Ammon's horn (tissue), 1 donor: ENCODE measurements at places on chromosomes 1 and 21.

DNA sequence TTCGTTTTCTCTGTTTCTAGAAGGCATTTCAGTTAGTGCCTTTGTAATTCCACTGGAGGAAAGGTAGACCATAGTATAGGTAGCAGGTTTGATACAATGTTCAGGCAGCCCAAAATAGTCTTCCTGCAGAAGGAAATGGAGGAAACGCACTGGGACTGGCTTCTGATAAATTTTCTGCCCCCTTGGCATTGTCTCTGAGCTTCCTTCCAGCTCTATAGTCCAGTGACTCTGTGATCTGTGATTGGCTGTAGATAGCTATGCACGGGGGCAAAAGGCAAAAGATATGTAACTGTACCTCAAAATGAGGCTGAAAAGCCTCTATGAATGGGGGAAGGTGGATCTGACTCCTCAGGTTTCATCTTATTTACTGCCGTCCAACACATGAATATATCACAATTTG lies 5.8 kb upstream of the MAGOH start:
- no peak for DNase-seq

GRCh38 chr21:44959376-44960091 lies 19.7 kb downstream of the SLX9 start:
- DNase-seq: no peak

GRCh38 chr1:973459-974292 lies 7.4 kb downstream of the PLEKHN1 start:
- DNase-seq: no peak

- DNase-seq: no peak
Measured at GRCh38 chr1:236543065-236543669, 19.4 kb downstream of the LGALS8 start.

- DNase-seq: no peak
Measured at GRCh38 chr21:45415188-45415942, 10.4 kb downstream of the COL18A1 start.

DNA sequence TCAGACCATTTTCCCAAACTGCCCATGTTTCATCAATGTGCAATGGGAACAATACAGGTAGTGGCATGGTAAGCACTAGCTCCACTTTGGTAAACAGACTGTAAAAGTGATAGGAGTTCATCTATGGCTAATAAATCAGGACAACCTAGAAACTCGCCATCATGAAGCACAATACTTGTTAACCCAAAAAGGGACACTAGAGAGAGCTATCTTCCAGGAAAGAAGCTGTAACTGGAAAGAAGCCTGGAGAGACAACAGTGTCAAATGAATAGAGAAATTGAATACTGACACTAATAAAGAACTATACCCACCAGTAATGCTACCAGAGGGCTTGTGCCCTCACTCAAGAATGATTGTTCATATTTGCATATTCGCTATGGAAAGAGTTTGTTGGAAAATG lies 164.7 kb upstream of the RGS18 start:
- DNase-seq: no peak

DNA sequence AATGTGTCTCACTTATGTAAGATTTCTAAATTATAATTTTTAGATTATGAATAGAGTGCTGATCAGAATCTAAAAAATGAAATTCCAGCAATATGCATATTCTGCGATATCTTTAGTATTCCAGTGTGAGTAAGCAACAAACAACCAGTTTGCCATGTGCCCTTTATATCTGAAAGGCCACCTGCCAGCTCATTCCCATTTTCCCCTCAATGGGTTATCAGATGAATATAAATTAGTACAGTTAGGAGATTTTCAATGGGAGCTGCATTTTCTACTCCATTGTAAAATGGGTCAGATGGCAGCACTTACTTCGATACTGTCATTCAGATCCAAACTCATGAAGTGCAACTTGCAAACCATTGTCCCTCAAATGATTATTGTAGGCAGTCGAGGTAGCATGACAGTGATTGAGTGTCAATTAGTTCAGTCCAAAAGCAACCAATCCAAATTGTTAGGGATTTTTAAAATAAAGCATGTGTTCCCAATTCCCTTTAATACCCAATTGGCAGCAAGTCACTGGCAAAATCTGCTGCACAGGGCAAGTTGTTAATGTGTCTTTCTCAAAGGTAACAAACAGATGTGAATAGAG lies 680.3 kb downstream of the LRRIQ3 start:
- no peak for DNase-seq

DNA sequence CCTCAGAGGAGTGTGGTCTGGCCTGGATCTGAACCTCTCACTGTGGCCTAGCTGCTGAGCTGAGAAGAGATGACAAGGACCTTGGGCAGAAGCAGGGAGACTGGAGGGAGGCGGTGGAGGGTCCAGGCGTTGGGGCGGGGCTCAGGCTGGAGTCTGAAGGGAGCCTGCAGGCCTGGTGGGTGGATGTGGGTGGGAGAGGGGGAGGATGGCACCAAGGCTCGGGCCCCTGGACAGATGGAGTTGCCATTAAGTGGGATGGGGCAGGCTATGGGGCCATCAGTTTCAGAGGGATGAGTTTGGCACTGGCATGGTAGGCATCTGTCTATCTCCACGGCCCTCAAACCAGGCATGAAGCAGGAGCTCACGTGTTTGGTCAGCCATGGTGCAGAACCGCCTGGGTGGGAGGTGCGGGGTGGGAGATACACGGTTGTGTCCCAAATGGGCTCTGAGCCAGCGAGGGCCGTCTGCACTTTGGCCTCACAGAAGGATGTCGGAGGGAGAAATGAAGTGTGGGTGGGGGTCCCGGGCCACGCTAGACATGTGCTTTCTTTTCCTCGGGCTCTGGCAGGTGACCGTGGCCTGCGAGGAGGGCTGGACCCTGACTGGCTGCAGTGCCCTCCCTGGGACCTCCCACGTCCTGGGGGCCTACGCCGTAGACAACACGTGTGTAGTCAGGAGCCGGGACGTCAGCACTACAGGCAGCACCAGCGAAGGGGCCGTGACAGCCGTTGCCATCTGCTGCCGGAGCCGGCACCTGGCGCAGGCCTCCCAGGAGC lies 23.6 kb downstream of the PCSK9 start:
- DNase-seq: no peak

GRCh38 chr1:164188497-164188896 lies 370.5 kb upstream of the PBX1 start:
- no peak for DNase-seq

- DNase-seq: no peak
Measured at GRCh38 chr1:77545970-77546369, 136.5 kb downstream of the ZZZ3 start.

- no peak for DNase-seq
Measured at GRCh38 chr1:153441238-153441755, 19.2 kb downstream of the S100A7 start.

GRCh38 chr21:32329776-32330175 lies 31.1 kb downstream of the MRAP start:
- no peak for DNase-seq

DNA sequence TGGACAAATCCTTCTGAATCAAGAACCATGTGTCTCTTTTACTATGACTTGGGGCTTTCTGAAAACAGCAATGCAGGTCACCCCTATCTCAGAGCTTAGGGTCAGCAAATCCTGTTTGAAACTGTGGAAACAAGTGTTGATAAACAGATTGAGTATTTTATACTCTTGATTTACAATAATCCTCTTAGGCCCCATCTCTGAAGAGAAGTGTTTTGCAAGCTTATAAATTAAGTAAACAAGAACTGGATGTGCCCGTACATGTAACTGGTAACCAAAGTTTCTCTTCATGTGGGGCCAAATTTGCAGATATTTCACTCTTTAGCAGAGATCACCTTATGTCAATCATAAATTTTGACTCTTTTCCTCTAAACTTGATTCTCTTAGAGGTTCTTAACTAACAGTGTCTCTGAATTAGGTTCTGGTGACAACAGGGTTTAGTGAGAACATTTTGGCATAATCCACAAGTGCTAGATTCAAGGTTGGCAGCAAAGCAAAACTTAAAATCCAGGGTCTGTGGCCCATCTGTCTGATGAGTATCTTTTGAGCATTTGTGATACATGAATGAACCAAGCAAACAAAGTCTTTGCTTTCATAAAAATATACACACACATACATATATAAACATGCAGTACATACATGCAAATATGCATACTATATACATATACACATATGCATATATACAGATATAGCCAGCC lies 183.0 kb upstream of the HOOK1 start:
- DNase-seq: no peak

DNA sequence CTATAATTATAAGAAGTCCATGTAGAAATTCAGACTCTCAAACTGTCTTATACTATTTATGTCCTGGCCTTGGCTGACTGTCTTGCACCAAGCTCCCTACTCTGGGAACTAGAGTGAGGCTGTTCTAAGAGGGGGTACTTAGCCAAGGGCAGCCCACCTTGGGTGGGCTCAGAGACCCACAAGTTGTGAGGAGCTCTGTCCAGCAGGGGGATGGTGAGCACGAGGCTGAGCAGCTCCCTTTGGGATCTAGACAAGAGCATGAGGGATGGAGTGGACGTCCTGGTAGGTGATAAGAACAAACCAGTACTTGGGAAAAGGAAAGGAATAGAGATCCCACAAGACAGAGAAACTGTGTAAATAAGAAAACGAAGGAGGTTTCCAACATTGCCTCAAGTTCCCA lies 127.1 kb upstream of the SLC44A3 start:
- no peak for DNase-seq

DNA sequence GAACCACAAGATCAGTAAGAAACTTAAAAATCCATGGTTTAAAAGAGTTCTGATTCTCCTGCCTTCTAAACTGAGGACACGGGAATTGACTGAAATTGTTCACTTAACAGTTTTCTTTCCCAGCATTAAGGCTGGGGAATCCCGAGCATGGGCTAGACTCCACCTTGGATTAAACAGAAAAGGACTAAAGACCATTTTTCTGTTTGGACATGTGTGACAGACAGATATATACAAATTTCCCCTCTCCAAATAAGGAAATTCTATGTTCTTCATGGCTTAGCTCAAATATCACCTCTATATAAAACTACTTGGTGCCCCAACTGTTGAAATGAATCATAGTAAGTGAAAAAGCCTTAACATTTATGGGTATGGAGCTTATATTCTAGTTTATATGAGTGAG lies 85.0 kb downstream of the UROD start:
- no peak for DNase-seq

DNA sequence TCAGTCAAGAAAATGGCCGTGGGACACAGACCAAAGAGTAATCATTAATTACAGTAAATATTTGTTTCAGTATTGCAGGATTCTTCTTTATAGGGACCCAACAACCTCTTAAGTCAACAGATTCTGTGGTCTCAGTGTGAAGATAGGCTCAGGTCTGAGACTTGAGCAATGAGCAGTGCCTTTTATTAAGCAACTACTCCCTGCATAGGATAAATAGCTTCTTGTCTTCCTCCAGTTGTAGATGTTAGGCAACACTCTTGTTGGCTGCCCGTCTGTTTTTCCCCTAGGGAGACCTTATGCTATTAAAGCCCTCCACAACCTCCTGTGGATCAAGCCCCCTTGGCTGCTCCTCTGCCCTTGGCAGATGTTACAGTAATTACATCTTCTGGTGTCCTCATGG lies 1.8 kb upstream of the OMA1 start:
- DNase-seq: no peak

- DNase-seq: no peak
Measured at GRCh38 chr1:216205176-216205575, 218.1 kb downstream of the USH2A start.

GRCh38 chr1:145961109-145961424 lies 3.2 kb upstream of the LIX1L start:
- no peak for DNase-seq

DNA sequence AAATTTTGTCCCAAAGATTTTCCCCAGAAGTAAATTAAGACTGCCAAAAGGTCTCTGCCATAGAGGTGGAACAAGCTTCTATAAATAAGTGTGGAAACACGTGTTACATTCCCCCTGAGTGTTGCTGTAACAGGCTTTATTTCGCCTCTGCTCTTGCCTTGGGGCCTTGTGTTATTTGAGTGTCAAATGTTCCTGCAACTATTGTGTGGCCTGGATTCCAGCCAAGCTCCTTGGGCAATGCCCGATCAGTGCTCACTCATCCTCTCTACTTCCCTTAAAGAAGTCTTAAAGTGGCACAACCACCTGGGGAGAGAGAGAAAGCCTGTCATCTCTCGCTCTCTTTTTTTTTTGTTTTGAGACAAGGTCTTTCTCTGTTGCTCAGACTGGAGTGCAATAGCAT lies 156.7 kb downstream of the NR5A2 start:
- peak; percentile 61 for DNase-seq

GRCh38 chr1:61851849-61852669 lies 109.8 kb downstream of the PATJ start:
- DNase-seq: peak; percentile 78

GRCh38 chr1:225378880-225379279 lies 49.0 kb downstream of the LBR start:
- no peak for DNase-seq

- DNase-seq: peak; percentile 82
Measured at GRCh38 chr1:157992031-157992832, 1.2 kb upstream of the KIRREL1 start.

- DNase-seq: no peak
Measured at GRCh38 chr21:22356663-22357062, 1358.5 kb downstream of the NCAM2 start.

DNA sequence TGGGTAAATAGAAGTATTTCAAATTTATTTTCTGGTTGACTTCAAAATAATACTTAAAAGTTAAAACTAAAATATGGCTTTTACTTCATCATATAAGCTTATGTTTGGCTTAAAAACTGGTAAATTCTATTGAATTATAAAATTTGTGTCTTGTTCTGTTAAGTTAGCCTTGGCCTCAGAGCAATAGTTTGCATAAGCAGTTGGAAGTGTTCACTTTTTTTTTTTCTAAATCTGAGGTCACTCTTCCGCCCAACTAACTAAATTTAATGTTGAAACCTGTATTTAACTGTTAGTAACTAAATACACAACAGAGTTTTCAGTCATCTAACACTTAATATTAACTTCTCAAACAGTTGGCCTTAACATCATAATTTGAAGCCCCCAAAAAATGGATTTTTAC lies 871.7 kb upstream of the ADAMTS5 start:
- DNase-seq: no peak

GRCh38 chr21:29763674-29764073 lies 176.1 kb downstream of the GRIK1 start:
- DNase-seq: peak; percentile 27

- no peak for DNase-seq
Measured at GRCh38 chr1:117852853-117853553, 76.4 kb downstream of the GDAP2 start.

DNA sequence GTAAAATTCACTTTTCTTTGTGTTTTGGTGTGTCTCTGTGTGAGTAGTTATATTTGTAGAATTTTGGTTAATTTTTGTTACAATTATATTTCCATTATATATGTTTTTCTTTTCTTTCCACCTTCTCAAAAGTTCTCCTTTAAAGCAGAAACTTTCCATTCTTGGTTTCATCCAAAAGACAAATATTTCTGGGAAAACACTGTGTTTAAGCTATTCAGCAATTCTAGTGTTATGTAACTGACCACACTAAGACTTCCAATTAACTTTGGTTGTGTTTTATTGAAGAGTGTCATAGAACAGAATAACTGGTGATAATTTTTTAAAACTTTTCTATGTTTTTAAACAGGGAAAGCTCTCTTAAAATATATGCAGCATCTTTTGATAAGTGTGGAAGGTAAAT lies 13.6 kb upstream of the RGL1 start:
- DNase-seq: no peak

DNA sequence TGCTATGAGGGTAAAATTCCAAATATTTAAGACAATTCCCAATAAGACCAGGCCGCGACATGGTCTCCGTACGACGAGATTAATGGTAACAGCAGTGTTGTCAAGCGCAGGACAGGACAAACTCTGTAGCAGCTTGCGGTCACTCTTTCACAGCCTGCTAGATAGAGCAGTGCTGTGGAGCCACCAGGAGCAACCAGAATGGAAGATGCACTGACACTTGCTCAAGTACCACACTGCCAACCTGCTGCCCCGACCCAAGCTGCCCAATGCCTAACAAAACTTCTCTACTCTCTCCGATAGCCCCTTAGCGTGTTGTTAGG lies 636 bp downstream of the WARS2 start:
- DNase-seq: no peak
